ENCODE measurements at places on chromosomes 16 and 17.

DNA sequence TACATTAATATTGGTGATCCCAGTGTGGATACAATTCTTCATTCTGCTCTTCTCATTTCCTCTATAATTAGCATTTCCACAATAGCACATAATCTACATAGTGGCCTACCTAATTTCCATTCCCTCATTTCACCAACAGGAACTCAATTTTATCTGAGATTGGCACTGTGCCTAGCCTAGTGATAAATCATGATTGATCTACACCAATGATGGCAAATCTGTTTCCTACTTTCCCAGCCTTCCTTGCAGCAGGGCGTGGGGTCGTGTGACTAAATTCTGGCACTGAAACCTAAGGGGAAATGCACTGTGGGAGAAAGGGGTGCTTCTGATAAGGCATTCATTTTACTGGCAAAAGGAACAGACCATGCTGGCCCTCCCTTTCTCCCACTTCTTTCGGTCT lies 66.6 kb upstream of the TOM1L1 start:
- DNase-seq = no peak

DNA sequence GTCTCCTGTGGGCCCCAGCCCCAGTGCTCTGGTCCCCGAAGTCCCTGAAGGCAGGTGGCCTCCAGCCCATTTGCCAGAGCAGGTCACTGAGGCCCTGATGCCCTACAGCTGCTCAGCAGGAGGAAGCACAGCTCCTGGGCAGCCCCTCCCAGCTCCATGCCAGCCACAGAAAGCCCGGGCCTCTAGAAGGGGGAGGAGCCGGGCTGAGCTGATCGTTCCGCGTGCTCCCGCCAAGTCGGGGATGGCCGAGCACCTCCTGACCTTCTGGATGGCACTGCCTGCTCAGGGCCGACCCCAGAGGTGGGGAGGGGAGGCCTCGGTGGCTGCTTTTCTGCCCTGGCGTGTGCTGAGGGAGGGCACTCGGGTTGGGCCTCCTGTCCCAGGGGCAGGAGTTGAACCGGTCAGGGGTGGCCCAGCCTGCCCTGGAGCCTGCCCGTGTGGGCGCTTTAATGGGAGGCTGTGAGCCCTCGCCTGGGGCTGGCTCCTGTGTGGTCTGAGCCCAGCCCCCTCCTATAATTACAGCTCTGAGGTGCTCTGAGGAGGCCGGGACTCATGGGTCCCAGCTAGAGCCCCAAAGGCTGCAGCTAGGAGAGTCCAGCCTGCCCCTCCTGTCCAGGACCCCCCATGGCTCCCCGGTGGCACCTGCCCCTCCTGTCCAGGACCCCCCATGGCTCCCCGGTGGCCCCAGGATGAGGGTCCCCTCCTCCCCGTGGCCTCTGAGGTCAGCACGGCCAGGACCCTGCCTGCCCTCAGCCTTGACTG lies 29.7 kb downstream of the ZFPM1 start:
- no peak for DNase-seq

DNA sequence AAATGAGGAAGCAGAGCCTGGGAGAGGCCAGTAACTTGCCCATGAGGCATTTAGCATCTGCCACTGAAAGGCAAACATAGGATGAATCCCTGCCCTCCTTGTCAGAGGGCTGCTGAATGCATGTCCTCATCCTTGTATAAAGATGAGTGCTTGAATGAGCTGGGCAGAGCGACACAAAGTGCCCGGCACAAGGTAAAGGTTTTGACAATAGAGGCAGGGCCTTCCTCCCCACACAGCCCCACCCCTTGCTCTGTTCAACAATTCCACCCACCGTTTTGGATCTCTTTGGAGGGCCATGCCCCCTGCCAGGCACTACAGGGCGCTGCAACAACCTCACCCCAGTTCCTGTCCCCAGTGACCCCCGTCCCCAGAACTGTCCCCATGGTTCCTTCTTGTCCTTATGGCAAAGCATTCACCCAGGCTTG lies 1.4 kb upstream of the KRT19 start:
- no peak for DNase-seq

DNA sequence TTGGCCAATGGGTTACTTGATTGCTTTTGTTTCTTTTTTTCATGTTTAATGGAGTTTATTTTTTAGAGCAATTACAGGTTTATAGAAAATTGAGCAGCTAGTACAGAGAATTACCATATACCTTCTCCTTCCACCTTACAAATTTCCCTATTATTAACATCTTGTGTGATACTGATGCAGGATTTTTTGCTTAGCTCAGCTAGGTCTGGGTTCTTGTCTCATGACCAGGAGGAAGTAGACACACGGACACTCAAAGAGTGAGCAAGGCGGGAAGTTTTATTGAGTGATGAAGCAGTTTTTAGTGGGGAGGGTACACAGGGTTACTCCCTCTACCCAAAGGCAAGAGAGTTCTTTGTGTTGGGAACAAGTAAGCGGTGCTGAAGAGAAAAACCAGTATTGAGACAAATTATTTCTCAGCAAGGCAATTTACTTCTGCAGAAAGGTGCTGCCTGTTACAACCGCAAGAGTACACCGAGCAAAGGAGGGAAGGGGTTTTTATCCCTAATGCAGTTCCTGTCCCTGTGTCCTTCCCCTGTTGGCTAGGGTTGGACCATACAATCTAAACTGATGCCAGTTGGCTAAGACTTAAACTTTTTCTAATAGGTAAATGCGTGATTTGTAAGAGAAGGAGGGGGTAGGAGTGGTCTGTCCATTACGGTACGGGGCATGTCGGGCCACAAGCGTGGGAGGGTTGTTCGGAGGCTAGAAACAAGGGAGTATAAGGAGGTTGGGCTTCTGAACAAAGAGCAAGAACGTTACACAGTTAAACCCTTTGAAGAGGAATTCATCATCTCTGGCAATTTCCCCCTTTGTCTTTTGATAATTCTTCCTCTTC lies 26.9 kb downstream of the SEC14L1 start:
- no peak for DNase-seq

- DNase-seq = no peak
Observed at GRCh38 chr16:24036614-24037013, 200.8 kb downstream of the PRKCB start.

GRCh38 chr17:59093702-59094231 lies 12.9 kb downstream of the TRIM37 start:
- DNase-seq = no peak

DNA sequence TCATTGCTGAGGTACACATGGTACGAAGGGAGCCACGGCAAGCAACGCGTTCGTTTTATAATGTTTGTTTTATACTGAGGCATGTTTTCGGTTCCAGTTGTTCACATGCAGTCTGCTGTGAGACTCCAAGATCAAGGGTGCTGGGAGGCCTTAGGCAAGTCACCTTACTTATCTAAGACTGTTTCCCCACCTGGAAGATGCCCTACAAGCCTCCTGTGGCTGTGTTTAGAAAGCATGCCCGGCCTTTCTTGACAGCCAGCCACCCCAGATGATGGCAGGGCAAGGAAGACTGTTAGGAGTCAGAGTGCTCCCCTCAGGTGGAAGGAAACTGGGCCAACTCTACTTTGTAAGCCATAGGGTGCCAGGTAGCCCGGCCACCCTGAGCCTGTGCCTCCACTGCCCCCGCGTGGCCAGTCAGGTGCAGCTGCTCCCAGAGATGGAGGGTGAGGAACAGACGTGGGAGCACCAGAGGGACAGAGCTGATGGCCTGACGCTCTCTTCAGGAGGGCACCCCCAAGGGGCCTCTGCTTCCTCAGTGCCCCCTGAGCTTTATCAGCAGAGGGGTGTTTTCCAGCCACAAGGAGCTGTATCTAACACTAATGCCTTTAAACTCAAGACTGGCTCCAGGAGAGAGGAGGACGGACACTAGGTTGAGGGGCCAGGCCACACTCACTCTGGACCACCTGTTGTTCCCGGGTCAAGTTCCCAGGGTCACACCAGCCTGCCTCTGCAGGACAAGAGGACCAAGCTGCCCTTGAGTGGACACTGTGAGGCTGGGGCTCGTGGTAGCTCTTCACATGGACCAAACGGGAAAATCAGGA lies 5.4 kb downstream of the NAT9 start:
- peak; percentile 82 for DNase-seq

DNA sequence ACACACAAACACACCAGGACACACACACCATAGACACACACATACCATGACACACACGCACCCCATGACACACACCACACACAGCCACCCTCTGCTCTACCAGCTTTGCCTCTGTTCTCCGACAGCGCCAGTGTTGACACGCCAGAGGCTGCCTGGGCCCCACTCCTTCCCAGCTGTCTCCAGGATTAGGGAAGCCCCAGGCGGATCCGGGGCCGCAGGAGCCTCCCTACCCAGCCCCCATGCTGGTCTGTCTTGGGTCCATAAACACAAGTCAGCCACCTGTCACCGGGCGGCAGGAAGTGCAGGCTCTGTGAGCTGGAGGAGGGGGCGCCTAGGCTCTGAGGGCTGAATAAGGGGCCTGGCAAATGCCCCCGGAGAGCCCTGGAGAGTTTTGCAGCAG lies 10.5 kb downstream of the TBC1D16 start:
- no peak for DNase-seq

GRCh38 chr16:49278944-49279725 lies 2.5 kb downstream of the CBLN1 start:
- no peak for DNase-seq

- DNase-seq = no peak
Observed at GRCh38 chr17:82017612-82018151, 5.0 kb downstream of the CENPX start.

DNA sequence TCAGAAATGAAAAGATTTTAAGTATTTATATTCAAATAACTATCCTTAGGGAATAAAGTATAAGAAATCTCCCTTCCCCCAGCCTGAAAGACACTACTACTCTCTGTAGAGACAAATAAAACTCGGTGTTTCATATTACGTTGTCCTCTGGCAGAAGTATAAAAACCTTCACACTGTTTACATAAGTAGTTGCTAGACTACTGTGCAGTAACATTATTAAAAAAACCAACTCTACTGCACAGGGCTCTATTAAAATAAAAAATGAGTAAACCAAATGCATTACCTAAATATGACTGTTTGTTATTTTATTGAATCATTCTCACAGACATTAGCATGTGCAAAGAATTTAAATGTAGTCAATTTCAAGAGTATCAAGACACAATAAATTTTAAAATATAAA lies 67.4 kb downstream of the MED13 start:
- no peak for DNase-seq

DNA sequence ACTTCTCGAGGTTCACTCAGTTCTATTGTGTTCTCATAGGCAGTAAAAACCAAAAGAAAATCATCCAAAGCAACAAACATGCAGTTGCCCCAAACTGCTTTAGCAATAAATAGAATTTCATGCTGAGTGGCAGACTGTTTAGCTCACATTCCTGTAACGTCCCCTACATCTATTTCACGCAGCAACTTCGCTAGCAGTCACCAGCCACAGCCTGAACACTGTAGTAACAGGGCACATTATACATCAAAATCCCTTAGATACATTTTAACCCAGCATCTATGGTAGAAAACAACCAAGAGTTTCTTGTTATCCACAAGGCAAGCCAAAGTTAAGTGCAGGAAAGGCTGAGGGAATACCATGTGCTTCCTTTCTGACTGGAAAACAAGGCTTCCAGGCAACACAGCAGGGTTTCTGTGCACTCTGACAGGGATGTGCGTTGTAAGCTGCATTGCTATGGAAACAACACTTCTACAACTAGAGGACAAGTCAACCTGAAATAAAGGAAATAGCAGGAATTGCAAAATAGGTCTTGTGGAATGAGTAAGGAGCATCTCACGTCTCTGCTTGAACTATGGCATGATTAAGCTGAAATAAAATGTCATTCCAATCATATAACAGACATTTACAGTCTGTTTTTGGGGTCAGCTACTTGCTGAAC lies 55.4 kb downstream of the CFDP1 start:
- peak; percentile 53 for DNase-seq

DNA sequence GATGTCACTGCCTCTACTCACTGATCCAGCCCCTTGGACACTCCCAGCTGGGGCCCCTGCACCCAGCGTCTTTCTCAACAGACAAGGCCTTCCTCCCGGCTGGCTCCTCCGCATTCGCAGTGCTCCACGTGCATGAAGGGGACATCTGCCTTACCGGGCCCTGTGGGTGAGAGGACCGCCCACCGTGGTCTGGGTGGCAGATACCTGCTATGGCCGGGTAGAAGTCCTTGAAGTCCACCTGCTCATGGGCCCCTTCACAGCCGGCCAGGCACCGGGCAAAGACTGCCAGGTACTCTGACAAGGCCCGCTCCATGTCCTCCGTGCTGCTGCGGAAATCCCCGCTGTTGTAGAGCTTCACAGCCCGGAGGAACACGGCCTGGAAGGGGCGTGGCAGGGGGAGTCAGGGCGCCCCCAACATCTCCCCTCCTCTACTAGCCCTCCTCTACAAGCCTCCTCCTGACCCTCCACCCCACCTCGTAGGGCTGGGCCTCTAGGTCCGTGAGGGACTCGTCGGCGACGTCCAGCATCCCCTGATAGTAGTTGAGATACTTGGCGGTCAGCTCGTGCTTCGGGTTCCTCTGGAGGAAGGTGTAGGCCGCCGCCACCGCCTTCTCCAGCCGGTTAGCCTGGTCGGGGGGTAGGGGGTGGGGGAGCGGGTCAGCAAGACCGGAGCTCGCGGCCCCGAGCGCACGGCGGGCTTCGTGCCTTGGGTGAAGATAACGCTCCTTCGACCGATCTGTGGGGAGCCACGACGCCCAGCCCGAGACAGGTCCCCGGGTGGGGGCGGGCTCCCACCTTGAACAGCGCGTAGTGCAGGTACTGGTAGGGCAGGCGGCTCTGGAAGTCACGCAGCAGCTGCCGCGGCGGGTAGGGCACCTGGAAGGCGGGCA lies 845 bp downstream of the P3H4 start:
- DNase-seq = no peak

- DNase-seq = no peak
Observed at GRCh38 chr17:75194879-75195278, 10.6 kb upstream of the NUP85 start.

- no peak for DNase-seq
Observed at GRCh38 chr17:78879635-78880186, 23.3 kb downstream of the CEP295NL start.

- DNase-seq = no peak
Observed at GRCh38 chr16:54000361-54000760, 286.2 kb downstream of the IRX3 start.

- DNase-seq = no peak
Observed at GRCh38 chr17:47952171-47953021, 5.3 kb downstream of the PRR15L start.

DNA sequence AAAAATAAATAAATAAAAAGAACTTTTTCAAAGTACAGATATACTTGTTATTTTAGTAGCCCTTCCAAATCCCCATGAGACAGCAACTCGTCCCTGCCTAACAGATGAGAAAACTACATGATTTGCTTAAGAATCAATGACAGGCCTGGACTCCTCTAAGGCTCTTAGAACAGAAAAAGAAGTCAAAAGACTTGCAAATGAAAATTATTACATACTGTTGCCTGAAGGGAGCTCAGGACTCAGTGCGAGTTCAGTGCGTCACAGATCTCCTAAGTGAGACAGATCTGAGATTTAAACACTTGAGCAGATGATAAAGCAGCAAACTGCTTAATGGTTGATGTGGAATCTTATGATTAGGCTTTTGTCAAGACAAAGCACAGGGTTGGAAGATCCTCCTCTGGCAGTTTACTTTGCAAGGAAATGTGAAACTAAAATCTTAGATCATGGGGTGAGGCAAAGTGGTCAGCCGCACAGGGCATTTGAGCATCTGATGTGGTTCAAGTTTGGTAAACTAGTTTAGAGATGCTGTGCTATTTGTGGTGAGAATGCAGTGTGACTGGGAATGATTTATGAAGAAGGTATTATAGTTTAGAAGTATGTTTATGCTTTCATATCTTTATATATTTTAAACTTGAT lies 138.1 kb downstream of the TRIM37 start:
- no peak for DNase-seq

GRCh38 chr17:55530064-55530463 lies 18.8 kb upstream of the SMIM36 start:
- no peak for DNase-seq

GRCh38 chr16:19330841-19331397 lies 45.4 kb downstream of the CLEC19A start:
- DNase-seq = peak; percentile 57

GRCh38 chr17:38598536-38598935 lies 7.2 kb downstream of the SRCIN1 start:
- DNase-seq = peak; percentile 50
